CD8-positive, alpha-beta memory T cell (primary cell): ENCODE measurements at places on chromosomes 1 and 21.

- H3K4me1 ChIP-seq = no peaks in the 10 kb centered on the region
- H3K27me3 ChIP-seq = no peaks in the 10 kb centered on the region
- no peak overlapping the region for H3K27ac ChIP-seq
- no peak overlapping the region for H3K4me3 ChIP-seq
Observed at GRCh38 chr1:163131981-163132380, 62.8 kb downstream of the RGS4 start.

- H3K27me3 ChIP-seq = no peaks in the 10 kb centered on the region
- H3K4me3 ChIP-seq = no peak overlapping the region
- no peak for DNase-seq
Observed at GRCh38 chr1:222823695-222824094, 8.9 kb downstream of the DISP1 start.

- no peaks in the 10 kb centered on the region for H3K36me3 ChIP-seq
- peak overlapping the region; percentile 77 for H3K27ac ChIP-seq
- no peak for DNase-seq
- H3K4me3 ChIP-seq = peak overlapping the region; percentile 71
- no peaks in the 10 kb centered on the region for H3K27me3 ChIP-seq
Observed at GRCh38 chr1:248858096-248858890, 592 bp downstream of the ZNF692 start.

DNA sequence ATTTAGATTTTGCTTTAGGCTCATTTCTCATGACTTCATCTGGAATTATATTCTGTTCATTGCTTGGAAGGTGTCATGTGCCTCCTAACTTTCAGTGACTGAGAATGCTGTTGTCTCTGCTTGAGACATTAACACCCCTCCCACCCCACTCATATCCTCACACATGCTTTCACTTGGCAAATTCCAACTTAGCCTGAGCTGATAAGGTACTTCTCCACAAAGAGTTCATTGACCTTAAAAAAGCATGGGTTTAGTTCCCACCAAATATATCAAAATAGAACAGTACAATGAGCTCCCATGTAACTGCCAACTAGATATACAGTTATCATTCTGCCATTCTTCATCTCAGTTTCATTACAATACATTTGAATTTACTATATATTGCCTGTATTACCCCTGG is 576.5 kb upstream of the ADGRL2 start:
- no peaks in the 10 kb centered on the region for H3K27me3 ChIP-seq
- H3K4me1 ChIP-seq = no peaks in the 10 kb centered on the region
- no peaks in the 10 kb centered on the region for H3K36me3 ChIP-seq
- no peak overlapping the region for H3K4me3 ChIP-seq
- H3K27ac ChIP-seq = no peak overlapping the region

DNA sequence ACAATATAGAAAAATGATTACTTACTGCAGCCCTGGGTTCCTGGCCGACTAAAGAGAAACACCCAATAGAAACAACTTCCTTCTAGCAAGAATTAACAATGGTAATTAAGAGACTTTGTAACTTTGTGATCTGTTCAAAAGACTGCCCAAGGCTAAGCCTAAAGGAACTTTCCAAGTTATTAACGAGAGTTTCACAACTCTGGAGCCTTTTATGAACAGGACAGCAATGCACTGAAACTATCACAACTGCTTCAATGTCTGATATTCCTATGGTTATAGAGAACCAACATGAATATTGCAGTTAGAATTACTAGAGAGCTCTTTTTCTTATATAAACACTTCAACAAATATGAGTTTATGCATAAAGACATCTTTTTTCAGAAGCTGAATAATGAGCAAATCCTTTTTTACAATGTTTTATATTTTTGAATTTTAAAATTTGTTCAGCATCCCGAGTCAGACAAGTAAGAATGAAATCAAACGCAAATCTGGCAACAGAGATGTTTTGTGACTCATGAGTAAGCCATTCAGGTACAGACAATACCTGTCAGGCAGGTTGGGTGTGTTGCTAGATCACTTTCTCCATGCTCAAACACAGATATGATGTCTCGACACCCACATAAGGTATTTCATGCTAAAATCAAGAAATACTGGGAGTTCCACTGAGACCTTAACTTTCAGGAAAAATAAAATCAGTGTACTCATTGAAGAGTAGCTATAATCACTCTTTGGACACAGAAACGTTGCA is 22.2 kb upstream of the KCNJ15 start:
- no peaks in the 10 kb centered on the region for H3K27me3 ChIP-seq
- no peak overlapping the region for H3K4me3 ChIP-seq
- no peaks in the 10 kb centered on the region for H3K4me1 ChIP-seq
- no peak for DNase-seq

DNA sequence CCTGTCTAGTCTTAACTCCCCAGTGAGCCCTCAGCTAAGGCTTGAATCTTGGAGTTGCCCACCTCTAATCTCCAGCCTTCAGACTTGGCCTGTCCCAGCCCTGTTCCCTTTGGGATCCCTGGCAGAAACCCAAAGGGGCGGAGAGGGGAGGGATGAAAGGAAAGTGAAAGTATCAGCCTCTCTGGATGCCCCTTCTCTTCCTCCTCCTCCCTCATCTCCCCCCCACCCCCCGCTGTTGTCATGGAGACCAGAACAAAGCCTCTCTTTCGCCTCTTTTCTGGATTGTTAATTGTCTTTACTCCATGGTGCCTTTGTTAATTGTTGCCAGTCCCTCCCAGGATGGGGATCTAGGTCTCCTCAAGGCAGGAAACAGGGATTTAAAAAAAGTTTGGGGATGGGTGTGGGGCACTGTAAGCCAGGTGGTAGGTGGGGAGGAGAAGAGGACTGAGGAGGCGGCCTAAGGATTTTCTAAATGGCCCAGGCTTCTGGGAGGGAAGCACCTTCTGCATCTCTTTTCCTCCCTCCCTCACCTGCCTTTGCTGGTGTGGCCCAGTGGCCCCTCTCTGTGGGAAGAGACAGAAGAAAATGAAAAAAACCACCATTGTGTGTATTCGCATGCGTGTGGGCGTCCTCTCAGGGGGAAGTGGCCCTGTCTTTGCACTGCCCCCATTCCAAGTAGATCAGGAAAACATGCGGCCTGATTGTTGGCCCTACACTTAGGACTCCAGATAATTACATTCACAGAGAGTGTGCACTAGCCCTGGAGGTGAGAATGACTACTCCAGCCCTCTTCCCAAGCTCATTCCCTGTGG is 7.5 kb upstream of the SOX13 start:
- no peaks in the 10 kb centered on the region for H3K36me3 ChIP-seq
- no peak overlapping the region for H3K4me3 ChIP-seq
- no peaks in the 10 kb centered on the region for H3K27me3 ChIP-seq
- peaks cover 6% of the 10 kb centered on the region for H3K4me1 ChIP-seq

DNA sequence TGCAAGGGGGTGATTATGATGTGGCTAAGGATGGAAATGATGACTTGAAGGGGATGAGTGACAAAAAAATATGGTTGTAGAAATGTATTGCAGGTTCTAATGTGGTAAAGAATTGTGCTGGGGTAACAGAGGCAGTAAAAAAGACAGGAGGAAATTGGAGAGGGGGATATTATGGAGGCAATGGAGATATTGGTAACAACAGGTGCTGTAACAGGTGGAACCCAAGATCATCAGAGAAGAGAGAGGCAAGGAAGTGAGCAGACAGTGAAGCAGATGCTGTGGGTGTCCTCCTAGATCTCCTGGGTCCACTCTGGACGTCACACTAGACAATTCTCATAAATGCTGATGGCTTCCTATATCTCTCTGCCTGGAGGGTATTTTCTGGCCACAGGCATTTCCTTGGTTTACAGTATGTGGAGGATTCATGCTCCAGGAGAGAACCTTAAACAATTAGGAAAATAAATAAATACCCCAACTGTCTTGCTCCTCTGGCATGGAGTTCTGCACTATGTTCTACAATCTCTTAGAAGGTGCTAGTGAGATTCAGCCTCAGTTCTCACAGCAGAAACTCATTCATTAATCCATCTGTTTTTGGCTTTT is 620.3 kb upstream of the PLXNA2 start:
- H3K4me3 ChIP-seq = no peak overlapping the region
- no peak for DNase-seq
- H3K27me3 ChIP-seq = no peaks in the 10 kb centered on the region
- no peaks in the 10 kb centered on the region for H3K36me3 ChIP-seq
- no peaks in the 10 kb centered on the region for H3K4me1 ChIP-seq

GRCh38 chr1:83815330-83815729 is 183.6 kb downstream of the TTLL7 start:
- DNase-seq = no peak
- no peak overlapping the region for H3K27ac ChIP-seq
- H3K27me3 ChIP-seq = no peaks in the 10 kb centered on the region
- H3K4me1 ChIP-seq = no peaks in the 10 kb centered on the region

- no peaks in the 10 kb centered on the region for H3K36me3 ChIP-seq
- H3K27ac ChIP-seq = no peak overlapping the region
- no peaks in the 10 kb centered on the region for H3K27me3 ChIP-seq
- peaks cover 3% of the 10 kb centered on the region for H3K4me1 ChIP-seq
Observed at GRCh38 chr1:53594391-53595180, 135.4 kb downstream of the DMRTB1 start.

DNA sequence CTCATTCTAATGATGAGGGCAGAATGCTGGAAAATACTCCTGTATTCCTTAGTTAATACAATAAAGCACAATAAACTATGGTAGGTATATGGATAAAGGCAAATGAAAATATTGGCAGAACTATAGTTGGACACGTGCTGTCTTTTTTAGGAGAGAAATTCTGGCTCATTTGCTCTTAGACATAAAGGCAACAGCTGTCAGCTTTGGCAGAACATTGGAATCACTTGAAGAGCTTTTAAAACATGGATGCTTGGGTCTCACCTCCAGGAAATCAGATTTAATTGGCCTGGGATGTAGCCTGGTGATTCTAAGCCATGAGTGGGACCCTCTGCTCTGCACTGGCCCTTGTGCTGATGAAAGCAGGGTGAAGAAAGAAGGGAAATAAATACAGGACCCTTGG is 9.9 kb downstream of the CRP start:
- no peaks in the 10 kb centered on the region for H3K27me3 ChIP-seq
- no peak overlapping the region for H3K4me3 ChIP-seq
- no peaks in the 10 kb centered on the region for H3K4me1 ChIP-seq
- DNase-seq = no peak
- H3K27ac ChIP-seq = no peak overlapping the region

- no peak overlapping the region for H3K4me3 ChIP-seq
- H3K27me3 ChIP-seq = no peaks in the 10 kb centered on the region
- no peaks in the 10 kb centered on the region for H3K36me3 ChIP-seq
- no peak for DNase-seq
- H3K27ac ChIP-seq = no peak overlapping the region
Observed at GRCh38 chr1:220219136-220219442, 53.2 kb downstream of the RAB3GAP2 start.

- no peak overlapping the region for H3K27ac ChIP-seq
- H3K4me3 ChIP-seq = no peak overlapping the region
- no peaks in the 10 kb centered on the region for H3K36me3 ChIP-seq
Observed at GRCh38 chr21:33651965-33652680, 9.8 kb downstream of the ITSN1 start.

GRCh38 chr1:111660204-111661150 is 40.9 kb downstream of the RAP1A start:
- H3K27ac ChIP-seq = peak overlapping the region; percentile 22
- no peaks in the 10 kb centered on the region for H3K36me3 ChIP-seq
- peaks cover 77% of the 10 kb centered on the region for H3K4me1 ChIP-seq
- no peaks in the 10 kb centered on the region for H3K27me3 ChIP-seq
- DNase-seq = peak; percentile 33
- peak overlapping the region; percentile 24 for H3K4me3 ChIP-seq

GRCh38 chr1:118827636-118828035 is 160.5 kb downstream of the TBX15 start:
- H3K4me1 ChIP-seq = no peaks in the 10 kb centered on the region
- no peak for DNase-seq
- no peaks in the 10 kb centered on the region for H3K36me3 ChIP-seq
- no peak overlapping the region for H3K27ac ChIP-seq
- H3K27me3 ChIP-seq = no peaks in the 10 kb centered on the region
- no peak overlapping the region for H3K4me3 ChIP-seq

DNA sequence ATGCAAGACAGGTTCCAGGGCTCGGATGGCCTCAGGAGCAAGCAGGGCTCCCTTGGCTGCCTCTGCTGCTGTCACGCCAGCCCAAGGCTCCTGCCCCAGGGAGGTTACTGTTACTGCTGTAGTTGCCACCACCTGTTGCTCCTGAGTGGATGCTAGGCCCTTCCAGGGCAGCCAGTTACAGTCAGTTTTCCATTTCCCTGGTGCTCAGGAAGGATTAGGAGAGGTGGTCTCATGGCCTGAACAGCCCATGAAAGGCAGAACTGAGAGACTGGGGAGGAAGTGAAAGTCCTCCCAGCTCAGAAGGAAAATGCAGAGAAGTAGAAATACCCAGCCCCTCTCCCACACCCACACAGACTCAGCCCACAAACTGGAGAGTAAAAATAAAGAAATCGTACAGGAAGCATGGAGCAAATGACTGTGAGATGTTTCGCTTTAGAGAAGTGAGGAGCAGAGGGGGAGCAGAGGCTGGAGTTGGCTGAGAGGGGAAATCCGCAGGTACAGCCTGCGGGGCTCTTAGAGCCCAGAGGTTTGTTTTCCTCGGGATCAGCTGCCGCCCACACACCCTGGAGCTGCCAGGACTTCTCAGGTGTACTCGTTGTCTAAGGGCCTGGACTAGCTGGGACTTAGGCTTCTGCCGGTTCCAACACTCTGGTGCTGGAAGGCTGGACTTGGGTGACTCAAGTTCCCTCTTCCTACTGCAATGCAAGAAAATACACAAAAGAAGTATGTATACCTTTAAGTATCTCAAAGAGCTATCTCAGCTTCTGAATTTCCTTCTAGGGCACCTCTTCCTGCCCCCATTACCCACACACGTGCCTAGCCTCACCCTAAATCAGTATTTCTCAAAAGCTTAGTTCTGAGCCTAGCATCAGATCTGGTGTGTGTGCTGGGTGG is 2.3 kb downstream of the IL6R start:
- H3K4me1 ChIP-seq = peaks cover 76% of the 10 kb centered on the region
- H3K4me3 ChIP-seq = peak overlapping the region; percentile 67
- no peak overlapping the region for H3K27ac ChIP-seq
- H3K27me3 ChIP-seq = no peaks in the 10 kb centered on the region
- H3K36me3 ChIP-seq = no peaks in the 10 kb centered on the region

DNA sequence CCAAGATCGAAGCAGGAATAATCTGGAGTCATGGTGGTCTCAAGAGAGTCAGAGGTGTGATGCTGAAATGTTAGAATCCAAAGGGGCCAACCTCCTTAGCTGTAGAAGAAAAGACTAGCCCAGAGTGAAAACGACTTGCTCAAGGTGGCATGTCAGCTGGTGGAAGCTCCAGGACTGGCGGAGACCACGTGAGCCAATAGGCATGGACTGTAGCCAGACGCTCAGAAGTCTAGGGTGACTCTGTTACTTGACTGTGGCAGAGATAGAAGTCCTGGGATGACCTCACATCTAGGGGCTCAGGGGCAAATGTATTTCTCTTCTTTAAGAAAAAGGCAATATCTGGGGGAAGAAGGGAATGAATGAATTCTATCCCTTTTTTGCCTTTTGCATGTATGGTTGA is 267.4 kb downstream of the ATG4C start:
- H3K27me3 ChIP-seq = no peaks in the 10 kb centered on the region
- no peaks in the 10 kb centered on the region for H3K36me3 ChIP-seq
- no peaks in the 10 kb centered on the region for H3K4me1 ChIP-seq
- H3K27ac ChIP-seq = no peak overlapping the region
- DNase-seq = no peak
